ENCODE measurements at places on chromosomes 4 and X.

- no peak for DNase-seq
Measured at GRCh38 chr4:117249333-117249732, 164.0 kb upstream of the TRAM1L1 start.

GRCh38 chr4:164926301-164926700 is 49.3 kb downstream of the APELA start:
- no peak for DNase-seq

DNA sequence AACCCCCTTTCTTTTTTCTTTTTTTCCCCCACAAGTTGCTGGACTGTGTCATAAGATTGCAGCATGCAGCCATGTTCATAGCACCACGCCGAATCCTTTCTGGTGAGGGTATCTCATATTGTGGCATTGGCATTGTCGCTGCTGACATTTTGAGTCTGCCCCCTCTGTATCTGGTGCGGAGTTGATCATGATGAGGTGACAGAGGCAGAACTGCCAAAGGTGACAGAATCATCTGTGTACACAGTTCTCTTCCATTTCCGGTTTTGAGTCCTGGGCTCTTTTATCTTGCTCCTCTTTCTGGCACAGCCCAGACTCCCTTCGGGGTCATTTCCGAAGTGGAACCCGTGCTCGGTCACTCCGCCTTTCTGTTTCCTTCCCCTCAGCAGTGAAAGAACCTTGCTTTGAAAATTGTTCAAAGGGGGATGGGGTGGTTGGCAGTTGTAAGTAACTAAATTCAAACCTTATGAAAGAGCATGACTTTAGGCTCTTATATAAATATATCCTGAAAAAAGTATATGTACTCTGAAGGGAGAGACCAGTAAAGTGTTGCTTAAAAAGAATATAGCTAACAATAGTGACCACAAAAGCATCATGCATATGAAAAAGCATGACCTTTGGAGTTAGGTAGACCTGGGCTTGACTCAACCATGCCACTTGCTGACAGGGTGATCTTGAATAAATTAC is 55.0 kb upstream of the BMP2K start:
- DNase-seq, result peak; percentile 38

GRCh38 chr4:3498901-3499510 is 33.2 kb downstream of the LRPAP1 start:
- DNase-seq, result no peak

- no peak for DNase-seq
Measured at GRCh38 chrX:39772057-39772832, 325.5 kb downstream of the BCOR start.

- DNase-seq, result no peak
Measured at GRCh38 chr4:8939840-8940742, 68.5 kb upstream of the HMX1 start.

DNA sequence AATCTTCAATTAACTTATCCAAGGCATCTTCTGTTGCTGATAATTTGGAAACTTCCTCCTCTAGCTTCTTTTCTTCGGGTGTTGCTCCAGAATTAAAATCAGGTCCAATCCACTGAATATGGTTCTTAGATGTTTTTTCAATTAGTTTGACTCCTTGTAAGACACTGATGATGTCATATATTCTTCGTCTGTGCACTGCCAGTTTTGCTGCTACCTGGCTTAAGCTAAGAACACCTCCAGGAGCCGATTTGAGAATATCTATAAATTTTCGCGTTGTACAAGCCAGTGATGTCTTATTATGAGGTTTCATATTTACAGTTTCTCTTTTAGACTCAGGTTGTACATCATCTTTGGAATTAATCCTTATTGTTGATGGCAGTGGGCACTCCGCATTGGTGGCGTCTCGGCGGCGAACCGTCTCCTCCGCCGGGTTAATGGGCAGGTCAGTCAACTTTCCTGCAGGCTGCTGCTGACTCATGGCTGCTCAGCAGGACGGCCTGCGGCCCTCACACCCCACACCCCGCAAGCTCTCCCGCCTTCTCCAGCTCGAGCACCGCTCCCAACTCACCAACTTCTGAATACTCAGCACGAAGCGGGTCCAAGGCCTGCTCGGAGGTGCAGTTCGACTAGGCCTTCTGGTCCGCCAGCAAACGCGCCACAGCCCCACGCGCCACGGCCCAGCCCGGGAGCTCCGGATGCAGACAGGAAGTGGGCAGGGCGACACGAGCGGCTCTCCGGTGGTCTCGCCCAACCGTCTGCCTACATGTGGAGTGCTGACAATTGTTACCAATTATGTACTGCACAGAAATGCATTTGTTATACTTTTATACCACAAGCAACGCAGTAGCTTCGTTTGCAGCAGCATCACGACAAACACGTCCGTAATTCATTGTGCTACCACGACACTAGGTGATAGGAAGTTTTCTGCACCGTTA is 49.2 kb upstream of the FHL1 start:
- DNase-seq, result no peak

- DNase-seq, result no peak
Measured at GRCh38 chr4:150127757-150128156, 49.5 kb downstream of the DCLK2 start.

- DNase-seq, result no peak
Measured at GRCh38 chr4:178340468-178340867, 898.2 kb upstream of the AGA start.

- no peak for DNase-seq
Measured at GRCh38 chr4:89196056-89196674, 84.8 kb downstream of the TIGD2 start.

GRCh38 chr4:121192013-121192412 is 27.9 kb upstream of the TNIP3 start:
- no peak for DNase-seq

GRCh38 chr4:182421753-182422152 is 178.6 kb downstream of the TENM3 start:
- no peak for DNase-seq

DNA sequence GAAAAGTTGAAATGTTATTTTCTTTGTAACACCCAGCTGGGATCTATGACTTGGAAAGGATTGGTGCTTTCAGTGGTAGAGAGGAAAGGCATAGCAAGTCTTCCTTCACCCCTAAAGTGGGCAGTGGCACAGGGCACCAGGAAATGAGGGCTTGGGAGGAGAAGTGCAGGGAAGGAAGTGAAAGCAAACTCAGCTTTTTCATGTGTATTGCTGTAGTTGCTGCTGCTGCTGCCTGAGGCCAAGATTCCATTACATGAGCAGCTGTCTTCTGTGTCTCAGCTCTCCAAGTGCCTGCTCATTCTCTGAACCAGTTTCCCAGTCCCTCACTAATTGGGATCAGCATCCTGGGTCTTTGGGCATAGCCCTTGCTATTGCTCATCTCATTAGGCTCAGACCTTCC is 2.6 kb downstream of the HCCS start:
- DNase-seq, result no peak

DNA sequence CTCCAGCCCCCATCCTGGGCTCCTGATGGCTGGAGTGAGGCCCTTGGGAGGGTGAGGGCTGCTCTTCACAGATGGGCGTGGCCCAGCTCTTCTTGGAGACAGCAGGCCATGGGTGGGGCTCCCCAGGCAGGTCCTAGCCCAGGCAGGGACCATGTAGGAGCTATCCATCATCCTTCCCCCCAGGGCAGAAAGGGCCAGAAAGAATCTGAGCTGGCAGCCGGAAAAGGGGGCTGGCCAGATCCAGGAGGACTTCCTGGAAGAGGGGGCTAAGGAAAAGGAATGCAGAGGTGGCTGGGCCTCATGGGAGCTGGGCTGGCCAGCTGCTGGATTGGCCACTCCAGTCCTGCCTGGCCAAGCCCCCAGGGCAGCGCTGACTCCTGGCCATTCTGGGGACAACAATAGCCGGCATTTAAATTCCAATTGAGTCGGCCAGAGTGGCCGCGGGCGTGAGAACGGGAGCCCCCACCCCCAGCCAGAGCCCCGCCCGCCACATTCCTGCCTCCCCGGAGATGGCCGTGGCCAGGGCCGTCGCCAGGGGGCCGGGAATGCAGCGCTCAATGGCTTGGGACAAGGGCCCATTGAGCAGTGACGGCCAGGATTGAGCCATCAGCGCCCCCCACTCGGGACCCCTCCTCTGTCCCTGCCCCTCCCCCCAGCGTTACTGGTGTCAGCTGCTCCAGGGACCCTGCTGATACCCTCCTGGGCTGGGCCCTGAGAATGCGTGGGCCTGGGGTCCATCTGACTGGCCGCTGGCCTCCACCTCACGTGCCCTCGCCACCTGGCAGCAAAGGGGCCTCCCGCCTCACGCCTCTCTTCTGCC is 15.1 kb upstream of the FGFR3 start:
- DNase-seq, result no peak

GRCh38 chr4:7186031-7186430 is 6.3 kb upstream of the SORCS2 start:
- no peak for DNase-seq

- DNase-seq, result no peak
Measured at GRCh38 chr4:142044271-142044670, 407.9 kb downstream of the IL15 start.

DNA sequence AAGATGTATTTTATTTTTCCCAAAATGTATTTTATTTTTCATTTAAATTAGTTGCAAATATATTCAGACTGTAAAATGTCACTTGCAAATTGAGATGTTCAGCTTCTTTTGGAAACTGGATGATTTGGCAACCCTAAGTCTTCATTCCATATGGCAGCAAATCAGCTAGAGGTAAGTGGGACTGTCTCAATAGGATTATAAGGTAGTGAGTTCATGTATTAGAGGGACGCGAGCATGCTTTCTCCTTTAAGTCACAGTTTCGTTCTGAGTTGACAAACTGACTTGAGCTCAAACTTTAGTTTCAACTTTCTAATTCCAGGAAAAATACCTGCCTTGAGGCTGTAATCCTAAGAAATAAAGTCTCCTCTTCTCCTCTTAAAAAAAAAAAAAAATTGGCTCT is 44.2 kb upstream of the TMEM131L start:
- DNase-seq, result no peak

DNA sequence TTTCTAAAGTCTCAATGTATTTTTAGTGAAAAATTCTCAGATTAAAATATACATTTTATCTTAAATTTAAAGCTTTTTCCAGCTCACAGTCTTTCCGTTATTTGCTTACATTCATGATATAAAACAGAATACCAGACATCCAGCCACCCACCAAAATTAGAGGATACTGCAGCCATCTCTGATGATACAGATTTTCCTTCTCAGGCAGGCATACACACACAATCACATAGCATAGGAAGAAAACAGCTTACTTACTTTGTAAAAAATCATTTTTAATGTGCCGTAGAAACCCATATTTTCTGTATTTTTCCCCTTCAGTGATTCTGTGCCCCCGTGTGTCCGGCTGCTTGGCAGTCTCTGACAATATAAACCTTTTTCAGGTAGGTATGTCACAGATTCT is 183.7 kb downstream of the FBXW7 start:
- no peak for DNase-seq

DNA sequence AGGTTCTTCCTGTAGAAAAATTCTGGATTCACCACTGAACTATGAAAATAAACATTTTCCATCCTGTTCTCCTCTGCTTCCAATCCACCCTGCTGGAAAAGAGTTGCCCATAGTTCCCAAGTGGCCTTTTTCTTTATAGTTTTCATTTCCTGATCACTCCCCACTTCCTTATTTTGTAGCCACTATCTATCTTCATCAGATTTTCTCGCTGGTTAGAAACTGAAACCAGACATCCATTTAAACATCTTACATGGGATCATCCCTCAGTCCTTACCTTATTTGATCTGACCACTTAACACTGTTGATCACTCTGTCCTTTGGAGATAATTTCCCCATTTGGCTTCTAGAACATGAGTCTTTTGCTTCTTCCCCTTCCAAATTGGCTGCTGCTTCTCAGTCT is 42.2 kb upstream of the SCOC start:
- DNase-seq, result no peak

DNA sequence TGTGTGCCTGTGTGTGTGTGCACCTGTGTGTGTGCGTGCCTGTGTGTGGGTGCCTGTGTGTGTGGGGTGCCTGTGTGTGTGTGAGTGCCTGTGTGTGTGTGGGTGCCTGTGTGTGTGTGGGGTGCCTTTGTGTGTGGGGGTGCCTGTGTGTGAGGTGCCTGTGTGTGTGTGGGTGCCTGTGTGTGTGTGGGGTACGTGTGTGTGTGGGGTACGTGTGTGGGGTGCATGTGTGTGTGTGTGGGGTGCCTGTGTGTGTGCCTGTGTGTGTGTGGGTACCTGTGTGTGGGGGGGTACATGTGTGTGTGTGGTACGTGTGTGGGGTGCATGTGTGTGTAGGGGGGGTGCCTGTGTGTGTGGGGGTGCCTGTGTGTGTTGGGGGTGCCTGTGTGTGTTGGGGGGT is 73.4 kb upstream of the HGFAC start:
- no peak for DNase-seq

DNA sequence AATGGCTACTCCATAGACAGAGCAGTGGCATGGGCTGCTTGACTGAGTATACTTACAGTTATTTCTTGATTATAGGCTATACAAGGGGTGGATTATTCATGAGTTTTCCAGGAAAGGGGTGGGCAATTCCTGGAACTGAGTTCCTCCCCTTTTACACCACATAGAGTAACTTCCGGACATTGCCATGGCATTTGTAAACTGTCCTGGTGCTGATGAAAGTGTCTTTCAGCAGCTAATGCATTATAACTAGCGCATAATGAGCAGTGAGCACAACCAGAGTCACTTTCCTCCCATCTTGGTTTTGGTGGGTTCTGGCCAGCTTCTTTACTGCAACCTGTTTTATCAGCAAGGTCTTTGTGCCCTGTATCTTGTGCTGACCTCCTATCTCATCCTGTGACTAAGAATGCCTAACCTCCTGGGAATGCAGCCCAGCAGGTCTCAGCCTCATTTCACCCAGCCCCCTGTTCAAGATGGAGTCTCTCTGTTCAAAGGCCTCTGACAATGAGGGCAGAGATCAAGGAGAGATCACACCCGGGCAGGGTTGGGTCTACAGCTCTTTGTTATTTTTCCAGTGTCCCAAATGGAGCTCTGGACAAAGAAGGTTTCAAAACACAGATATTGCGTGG is 468.4 kb upstream of the PRKX start:
- no peak for DNase-seq

DNA sequence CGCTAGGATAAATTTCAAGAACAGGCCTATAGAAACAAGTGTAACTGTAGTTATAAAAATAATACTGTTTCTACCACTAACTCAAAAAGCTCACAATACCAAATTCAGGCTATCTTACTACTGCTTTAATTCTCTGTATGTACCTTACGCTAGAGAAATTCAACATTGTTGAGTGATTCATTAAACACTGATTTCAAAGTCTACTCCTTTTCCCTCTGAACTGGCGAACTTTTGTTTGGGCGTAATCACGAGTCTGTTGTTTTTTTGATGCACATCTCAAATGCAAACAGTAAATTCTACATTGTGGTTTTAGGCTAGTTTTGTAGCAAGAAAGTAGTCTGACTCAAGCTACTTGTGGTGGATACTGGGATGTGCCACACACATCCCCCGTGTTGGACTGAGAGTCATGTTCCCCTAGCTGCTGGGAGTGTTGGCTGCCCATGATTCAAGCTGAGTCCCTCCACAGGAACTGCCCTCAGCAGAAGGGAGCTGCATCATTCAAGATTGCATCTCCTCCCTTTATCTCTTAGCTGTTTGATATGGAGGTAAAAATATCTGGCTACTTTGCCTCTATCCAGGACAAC is 406.1 kb downstream of the RAPGEF2 start:
- DNase-seq, result no peak

- DNase-seq, result no peak
Measured at GRCh38 chrX:47621851-47622250, 2.2 kb upstream of the SYN1 start.
